ENCODE measurements at places on chromosomes 4 and X.
A peak's percentile ranks its signal among the peaks of the same experiment; 100 is the strongest.

DNA sequence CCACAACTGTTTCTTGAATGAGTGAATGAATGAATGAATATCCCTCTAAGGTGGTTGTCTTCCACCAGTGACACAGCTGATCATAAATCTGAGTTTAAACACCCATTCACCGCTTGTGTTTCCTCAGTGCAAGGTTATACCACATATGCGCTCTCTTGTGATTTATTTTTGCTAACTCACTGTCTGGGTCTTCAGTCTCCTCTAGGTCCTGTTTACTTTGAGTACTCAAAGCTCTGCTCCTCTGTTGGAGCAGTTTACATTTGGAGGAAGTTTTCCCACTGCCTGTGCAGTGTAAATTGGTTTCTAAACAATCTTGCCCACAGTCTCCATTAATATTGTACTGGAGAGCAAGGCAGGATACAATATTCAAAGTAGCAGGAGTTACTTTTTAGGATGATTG lies 212.6 kb upstream of the JADE1 start:
- DNase-seq: no peak

GRCh38 chr4:150305995-150306394 lies 227.8 kb downstream of the DCLK2 start:
- no peak for DNase-seq

DNA sequence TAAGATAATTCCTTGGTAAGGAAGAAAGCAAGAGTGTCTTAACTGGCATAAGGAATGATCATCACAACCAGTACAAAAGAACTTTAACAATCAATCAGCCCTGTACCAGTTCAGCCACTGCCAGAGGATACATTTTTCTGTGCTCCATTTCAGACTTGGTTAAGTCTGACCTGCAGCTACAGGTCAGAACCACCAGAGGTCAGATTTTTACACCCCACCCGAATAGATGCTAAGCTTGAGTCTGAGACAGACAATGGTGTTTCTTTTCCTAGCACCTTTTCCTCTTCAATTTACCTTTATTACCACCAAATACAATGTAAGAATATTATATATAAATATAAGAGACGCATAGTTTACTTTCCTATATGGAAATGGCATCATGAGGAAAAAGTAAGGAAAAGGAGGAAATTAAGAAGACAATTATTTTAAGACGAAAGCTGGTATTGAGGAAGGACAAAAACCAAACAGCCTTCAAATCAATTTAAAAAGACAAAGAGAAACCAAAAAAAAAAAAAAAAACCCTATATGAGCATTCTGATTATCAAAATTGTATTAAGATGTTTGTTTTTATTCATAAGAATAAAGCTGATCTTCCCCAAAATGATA lies 215.3 kb upstream of the TTC29 start:
- no peak for DNase-seq

- peak; percentile 25 for DNase-seq
Observed at GRCh38 chr4:1975391-1975801, 33.4 kb downstream of the NELFA start.

- no peak for DNase-seq
Observed at GRCh38 chr4:149403081-149403480, 412.6 kb downstream of the IQCM start.

DNA sequence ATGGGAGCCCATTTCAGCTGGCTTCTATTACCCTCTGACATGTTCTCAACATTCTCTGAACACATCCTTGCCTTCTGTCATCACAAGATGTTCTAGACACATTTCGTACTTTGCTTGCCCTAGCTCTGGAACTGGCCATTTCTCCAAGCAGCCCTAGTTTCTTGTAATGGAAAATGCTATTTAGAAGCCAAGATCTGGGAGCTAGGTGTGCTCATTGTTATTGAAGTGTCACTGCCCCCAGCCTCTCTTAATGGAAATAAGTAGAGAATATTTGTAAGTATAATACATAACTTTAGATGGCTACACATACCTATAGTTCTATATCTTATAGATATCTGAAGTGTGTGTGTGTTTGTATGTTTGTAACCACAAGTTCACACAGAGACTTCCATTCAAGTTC lies 6.9 kb downstream of the MRFAP1L1 start:
- DNase-seq: no peak

DNA sequence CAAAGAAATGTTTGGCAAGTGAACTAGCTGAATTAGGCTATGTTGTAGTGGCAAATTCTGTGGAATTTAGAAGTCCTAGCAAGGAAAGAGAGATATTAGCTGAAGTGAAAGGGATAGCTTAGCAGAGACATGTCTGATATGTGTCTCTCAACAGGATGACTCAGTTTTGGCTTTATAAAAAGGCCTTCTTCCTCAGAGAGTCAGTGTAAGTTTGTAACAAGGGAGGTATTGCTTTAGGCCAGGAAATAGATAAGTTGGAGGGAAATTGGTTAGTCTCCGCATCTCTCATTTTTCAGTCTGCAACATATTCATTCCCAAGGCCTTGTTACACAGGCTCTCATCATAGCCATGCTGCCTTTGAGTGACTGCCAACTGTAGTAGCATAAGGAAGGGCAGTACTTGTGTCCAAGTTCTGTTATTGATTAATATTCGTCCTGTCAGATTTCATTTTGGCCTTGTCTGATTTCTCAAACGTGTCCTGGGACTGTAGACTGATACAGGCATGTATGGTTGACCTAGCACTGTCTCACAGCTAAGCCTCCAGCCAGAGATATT lies 4.0 kb downstream of the TMEM164 start:
- DNase-seq: no peak

DNA sequence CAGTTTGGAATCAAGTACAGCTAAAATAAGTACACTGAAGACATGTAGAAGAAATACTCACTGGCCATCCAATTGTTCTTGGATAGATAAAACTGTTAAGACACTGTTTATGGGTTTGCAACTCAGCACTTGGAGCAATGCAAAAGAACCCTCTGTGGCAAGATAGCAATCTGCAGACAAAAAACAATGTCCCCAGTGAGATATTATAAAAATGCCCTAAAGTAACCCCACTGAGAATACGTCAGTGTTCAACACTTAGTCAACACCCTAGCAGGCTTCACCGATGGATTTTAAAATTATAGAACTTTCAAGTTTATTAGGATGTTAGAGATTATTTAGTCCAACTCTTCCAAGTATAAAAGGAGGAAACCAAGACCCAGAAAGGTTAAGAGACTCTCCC lies 47.5 kb upstream of the NDP start:
- no peak for DNase-seq

- DNase-seq: no peak
Observed at GRCh38 chrX:20067709-20068561, 48.8 kb downstream of the MAP7D2 start.

GRCh38 chrX:12060489-12061260 lies 77.6 kb upstream of the FRMPD4 start:
- DNase-seq: no peak

DNA sequence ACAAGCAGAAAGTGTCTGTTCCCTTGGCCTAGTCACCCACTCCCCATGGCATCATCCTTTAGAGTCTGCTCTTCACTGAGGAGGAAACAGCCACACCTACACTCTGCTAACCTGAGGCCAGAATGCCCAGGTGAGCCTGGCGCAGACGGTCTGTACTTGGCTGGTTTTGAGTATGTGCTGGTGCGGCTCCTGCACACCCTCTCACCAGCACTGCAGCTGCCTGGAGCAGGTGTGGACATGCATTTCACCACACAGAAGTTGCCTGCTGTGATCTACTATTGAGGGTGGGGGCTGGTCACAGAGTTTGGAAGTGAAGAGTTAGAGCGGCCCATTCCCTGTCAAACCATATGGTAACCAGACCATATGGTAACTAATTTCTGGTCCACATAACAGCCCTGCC lies 39.5 kb downstream of the KANTR start:
- no peak for DNase-seq

DNA sequence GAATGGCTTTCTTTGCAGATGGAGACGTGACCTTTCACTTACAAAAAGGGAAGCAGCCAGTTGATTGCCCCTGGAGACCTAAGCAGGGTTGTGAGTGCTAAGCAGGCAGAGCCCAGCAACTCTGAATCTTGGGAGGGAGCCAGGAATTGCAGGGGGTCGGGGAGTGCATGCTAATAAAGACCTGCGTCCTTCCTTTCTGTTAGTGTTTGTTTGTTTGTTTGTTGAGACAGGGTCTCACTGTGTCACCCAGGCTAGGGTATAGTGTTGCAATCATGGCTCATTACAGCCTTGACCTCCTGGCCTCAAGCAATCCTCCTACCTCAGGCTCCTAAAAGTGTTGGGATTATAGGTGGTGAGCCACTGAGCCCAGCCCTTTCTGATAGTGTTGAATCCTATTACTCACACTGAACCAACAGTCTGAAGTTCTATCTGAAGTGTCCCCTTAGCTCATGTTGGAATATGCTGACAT lies 137.4 kb downstream of the CEP135 start:
- DNase-seq: no peak

DNA sequence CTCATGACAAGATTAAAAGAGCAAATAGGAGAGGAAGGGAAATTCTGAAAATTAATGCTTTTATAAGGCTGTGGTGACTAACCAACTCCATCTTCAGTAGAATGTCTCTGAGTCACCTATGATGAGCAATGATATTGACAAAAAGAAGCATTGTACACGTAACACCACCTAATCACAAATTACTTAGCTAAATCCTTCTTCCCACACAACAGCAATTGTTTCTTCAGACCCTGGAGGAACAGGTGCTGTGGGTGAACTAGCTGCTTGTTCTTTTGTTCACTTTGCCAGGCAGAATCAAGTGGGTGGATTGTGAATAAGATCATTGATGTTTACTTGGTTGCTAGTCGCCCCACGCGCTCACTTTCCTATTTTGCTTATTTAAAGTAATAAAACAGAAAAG lies 315.5 kb downstream of the CAMK2D start:
- no peak for DNase-seq

GRCh38 chr4:36004204-36004851 lies 240.0 kb downstream of the ARAP2 start:
- no peak for DNase-seq

DNA sequence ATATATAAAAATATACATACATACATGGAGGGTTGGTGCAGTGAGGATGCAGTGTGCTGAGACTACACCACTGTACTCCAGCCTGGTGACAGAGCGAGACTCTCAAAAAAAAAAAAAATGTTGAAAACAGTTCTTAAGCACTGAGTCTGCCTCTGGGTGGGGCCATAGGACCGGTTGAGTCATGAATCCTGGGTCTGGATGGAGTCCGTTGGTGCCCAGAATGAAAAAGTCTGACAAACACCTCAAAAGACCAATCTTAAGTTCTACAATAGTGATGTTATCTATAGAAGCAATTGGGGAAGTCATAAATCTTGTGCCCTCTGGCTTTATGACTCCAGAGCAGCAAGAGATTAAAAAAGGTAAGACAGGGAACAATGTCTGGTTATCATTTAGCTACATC lies 70.4 kb downstream of the FGFBP1 start:
- DNase-seq: no peak

GRCh38 chr4:188714501-188714900 lies 575.3 kb downstream of the TRIML1 start:
- no peak for DNase-seq

GRCh38 chr4:112153211-112153791 lies 8.0 kb downstream of the FAM241A start:
- no peak for DNase-seq

- DNase-seq: no peak
Observed at GRCh38 chr4:113537203-113537602, 224.3 kb downstream of the CAMK2D start.

- DNase-seq: no peak
Observed at GRCh38 chr4:154406018-154406795, 85.4 kb downstream of the DCHS2 start.

DNA sequence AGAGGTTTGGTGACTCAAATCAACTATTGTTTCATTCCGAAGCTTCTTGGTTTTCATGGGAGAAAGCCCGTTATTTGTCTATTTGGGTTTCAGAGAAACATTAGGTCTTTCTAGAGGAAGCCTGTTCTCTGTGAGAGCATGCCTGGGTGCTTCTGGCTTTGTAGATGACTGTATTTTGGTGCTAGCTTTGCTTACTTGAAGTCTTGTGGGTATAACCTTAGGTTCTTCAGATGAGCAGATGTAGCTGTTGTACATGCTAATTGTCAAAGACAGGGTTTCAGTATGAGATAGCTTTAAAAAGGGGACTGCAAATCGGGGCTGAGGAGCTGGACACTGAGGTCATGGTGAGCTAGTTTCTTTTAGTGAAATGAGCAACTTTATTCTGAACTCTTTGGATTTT lies 7.9 kb upstream of the STOX2 start:
- DNase-seq: no peak

DNA sequence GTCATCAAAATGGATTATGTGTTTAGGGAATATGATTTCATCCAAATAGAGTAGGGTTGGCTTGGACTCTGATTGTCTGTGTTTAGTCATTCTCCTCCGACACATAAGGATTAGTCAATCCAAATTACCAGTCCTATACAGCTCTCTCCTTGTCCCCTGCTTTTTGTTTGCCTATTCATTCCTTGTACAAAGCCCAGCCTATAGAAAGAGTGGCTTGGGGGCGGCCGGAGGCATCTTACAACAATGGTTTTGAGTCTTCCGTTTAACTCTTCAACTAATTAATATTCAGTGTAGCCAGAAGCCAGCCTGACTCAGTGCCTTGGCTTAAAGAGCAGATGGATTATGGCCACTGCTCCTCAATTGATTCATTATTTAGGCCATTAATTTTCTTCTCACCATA lies 796.6 kb upstream of the POU3F4 start:
- no peak for DNase-seq

DNA sequence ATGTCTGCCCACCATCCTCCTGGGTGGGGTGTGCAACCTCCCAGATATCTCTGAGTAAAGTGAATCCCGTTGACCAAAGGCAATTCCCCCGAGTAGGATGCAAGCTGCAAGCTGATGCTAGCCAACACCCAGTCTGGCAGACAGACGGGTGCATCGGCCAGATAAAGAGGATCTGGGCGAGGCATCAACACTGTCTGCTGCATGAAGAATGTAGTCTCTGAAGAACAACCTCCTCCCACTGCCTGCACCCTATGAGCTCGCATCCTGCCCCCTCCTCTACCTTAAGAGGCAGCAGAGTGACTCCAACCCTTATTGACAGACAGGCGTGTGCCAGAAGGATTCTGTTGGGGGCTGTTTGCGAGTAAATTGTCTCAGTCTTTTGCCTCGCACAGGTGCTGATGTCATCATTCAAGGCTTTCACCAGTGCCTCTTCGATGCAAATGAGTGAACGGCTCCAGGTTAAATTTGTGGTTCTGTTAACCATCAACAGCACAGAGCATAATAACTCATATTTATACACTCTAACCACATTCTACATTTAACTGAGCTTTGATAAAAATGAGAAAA lies 546.9 kb downstream of the BCOR start:
- DNase-seq: no peak

GRCh38 chrX:73647212-73647611 lies 84.2 kb downstream of the CHIC1 start:
- DNase-seq: no peak

GRCh38 chr4:53003959-53004358 lies 141.8 kb downstream of the RASL11B start:
- no peak for DNase-seq

DNA sequence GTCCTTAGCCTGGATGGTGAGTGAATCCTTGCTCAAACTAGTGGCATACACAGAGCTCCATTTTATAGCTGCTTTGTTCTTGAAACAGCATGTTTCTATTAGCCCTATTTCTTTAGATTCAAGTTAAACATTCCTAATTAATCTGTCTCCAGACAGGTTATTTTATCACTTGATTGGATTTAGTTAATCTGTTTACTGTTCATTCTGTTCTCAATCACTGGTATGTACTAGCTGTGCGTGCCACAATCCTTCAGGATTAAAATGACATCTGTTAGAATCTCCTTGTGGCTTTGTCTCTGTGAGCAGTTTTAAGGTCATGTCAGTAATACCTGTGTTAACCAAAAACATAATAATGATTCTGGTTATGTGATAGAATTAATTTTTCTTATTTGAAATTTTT lies 36.5 kb downstream of the PTPN13 start:
- DNase-seq: no peak

Measured in activated naive CD8-positive, alpha-beta T cell treated with anti-CD3 and anti-CD28 coated beads, Interleukin-2, amount 10 ng/mL, durations not matched to agents 7 days and 5 days (primary cell).